ENCODE measurements at places on chromosomes 12 and 14.
A peak's percentile ranks its signal among the peaks of the same experiment; 100 is the strongest.

DNA sequence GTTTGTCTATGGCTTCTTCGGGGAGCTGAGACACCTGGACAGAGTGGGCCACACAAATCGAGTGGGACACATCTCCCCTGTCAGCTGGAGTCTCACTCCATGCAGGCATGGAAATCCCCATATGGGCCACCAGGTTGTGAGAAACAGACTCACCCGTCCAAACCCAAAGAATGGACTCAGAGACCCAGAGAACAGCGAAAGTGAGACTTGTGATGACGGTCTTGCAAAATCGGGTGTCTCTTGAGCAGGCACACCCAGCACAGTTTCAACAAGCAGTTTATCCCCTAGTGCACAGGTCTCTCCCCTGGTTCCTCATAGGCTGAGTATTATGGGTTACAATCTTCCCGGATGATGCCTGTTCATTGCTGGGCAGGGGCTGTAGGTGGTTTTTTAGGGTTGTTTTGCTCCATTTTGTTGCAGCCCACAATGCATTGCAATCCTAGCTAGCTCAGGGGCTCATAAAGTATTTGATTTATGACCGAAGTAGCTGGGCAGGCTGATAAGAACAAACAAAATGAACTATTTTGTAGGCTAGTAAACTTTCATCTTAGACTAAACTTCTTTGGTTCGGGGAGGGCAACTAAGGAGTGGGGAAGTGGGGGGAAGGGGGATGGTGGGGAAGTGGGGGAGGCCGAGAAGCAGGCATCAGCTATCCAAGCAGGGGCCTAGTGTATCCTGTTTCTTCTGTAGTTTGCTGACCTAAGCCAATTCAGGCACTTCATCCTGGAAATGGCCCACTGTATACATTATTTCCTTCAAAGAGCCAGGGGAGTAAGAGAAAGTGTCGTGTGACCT lies 45.3 kb downstream of the IQSEC3 start:
- DNase-seq: peak; percentile 60

DNA sequence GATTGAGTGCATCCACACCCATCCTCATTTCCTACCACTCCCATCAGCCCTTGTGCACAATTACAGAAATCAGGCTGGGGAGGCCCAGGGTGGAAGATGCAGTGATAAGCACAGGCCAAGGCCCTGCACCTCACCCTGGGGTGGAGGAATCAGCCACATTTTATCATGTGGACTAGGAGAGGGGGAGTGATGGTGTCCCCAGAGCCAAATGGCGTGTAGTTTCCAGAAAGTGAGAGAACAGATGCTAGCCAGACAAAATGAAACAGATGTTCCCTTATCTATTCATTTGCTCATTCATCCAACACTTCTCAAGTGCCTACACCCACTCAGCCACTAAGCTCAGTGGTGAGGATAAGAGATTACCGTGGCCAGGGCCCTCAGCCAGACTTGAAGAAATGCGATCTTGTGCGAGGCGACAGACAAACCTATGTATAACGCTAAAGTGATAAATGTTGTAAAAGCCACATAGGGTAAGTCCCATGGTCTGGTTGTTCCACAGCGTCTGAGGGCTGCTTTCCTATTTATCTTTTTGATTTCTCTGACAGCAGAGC lies 93.6 kb downstream of the STAB2 start:
- DNase-seq: no peak

GRCh38 chr14:98323836-98324235 lies 948.2 kb downstream of the BCL11B start:
- no peak for DNase-seq

DNA sequence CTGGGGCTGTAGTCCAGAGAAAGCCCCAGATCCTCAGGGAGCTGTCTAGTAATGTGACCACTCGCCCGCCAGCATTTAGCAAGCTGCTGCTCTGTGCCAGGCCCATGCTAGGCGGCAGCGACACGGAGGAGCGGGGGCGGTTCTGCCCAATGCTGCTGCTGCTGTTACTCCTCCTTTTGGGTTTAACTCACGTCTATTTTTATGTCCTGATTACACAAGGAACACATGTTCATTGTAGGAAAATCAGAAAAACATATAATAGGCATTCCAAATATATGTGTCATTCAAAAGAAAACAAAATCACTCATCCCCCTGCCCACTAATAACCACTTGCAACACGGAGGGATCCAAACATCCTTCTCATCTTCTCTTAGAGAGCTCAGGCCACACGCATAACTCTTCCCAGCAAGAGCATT lies 30.4 kb downstream of the CCDC92 start:
- DNase-seq: no peak

- DNase-seq: no peak
Measured at GRCh38 chr14:53714495-53715192, 242.0 kb downstream of the BMP4 start.

GRCh38 chr14:65019944-65020566 lies 33.4 kb downstream of the FNTB start:
- DNase-seq: peak; percentile 21

- DNase-seq: no peak
Measured at GRCh38 chr12:109723311-109723881, 9.8 kb downstream of the FAM222A start.

DNA sequence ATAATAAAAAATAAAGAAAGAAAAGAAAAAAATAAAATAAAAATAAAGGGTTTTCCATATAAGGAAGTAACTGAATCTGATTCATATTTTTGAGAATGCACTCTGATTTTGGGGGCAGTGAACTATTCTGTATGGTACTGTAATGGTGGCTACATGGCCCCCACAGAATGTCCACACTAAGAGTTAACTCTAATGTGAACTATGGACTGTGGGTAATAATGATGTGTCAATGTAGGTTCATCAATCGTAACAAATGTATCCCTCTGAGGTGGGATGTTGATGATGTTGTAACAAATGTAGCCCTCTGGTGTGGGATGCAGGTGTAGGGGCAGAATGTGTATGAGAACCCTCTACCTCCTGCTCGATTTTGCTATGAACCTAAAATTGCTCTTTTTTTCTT lies 13.8 kb downstream of the KRT8 start:
- no peak for DNase-seq

GRCh38 chr12:3263939-3264922 lies 187.1 kb downstream of the TSPAN9 start:
- DNase-seq: no peak

- DNase-seq: no peak
Measured at GRCh38 chr14:34350903-34351302, 111.1 kb downstream of the SPTSSA start.

DNA sequence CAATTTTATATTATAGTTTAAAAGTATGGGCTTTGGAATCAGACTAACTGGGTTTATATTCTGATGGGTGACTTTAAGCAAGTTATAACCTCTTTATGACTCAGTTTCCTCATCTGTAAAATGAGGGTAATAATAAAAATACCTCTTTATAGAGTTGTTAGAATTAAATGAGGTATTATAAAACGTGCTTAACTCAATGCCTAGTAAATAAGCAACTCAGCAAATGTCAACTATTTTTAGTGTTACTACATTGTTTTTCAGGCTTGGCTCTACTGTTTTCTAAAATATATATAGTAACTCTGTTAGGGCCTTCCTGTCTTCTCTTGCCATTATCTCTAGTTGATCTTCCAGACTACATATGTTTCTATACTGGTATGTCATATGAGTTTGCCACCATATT lies 20.5 kb downstream of the VEZT start:
- DNase-seq: no peak

- DNase-seq: no peak
Measured at GRCh38 chr12:99915251-99916082, 69.3 kb downstream of the ANKS1B start.

GRCh38 chr12:124321556-124322270 lies 26.8 kb downstream of the RFLNA start:
- no peak for DNase-seq
